GM10248 (cell line): ENCODE measurements at places on chromosomes 2 and 18.

GRCh38 chr2:149070681-149071320 lies 32.3 kb downstream of the LYPD6B start:
- DNase-seq, result no peak

GRCh38 chr2:129813404-129813803 lies 166.1 kb upstream of the RAB6C start:
- DNase-seq, result no peak

DNA sequence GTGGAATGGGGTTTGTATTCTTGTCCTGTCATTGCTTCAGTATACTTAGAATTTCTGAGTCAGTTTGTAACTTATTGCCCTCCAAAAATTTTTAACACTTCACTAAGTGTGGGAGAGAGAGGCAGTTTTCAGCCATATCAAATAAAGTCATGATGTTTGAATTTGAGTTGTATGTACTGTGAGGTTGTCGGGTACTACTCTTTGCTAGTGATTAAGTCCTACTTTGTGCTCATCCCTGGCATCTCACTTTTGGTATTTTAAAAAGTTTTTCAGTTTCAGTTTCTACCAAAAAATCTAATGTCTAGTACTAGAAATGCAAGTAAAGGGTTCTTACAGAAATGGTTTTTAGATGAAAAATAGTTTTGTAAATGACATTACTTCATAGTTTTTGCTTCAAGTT lies 40.7 kb downstream of the EIF5B start:
- DNase-seq, result no peak

GRCh38 chr2:134842930-134843490 lies 4.6 kb downstream of the ACMSD start:
- no peak for DNase-seq

DNA sequence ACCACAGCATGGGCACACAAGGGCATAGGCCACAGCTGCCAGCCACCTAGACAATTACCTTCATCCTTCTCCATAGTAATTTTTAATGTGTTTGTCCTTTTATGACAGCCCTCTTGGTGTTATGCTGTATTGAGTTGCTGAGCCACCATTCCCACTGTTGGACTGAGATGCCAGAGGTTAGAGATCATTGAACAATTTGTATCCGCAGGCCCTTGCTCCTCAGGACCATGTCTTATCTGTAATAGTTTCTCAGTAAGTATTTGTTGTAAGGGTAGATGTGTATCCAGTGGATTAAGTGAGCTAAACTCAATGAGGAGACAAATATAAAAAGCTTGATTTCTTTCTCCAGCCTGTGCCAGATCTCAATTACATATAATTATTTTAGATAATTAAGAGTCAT lies 832.8 kb upstream of the ID2 start:
- no peak for DNase-seq

DNA sequence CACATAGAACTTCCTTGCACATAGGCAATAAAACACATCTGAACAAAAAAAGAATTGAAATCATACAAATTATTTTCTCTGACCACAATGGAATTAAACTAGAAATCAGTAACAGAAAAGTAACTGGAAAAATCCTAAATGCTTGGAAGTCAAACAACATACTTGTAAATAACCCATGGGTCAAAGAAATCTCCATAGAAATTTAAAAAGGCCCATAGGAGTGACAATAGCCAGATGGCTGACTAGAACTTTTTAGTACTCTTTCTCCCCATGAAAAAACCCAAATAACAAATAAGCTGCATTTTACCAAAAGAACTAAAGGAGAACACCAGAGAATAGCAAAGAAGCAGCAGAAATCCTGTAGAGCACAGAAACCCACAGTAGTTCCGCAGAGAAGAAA lies 139.2 kb upstream of the COL3A1 start:
- no peak for DNase-seq
